ENCODE measurements at places on chromosomes 1 and 21.

- no peak for DNase-seq
Observed at GRCh38 chr1:77405186-77405585, 123.4 kb downstream of the AK5 start.

DNA sequence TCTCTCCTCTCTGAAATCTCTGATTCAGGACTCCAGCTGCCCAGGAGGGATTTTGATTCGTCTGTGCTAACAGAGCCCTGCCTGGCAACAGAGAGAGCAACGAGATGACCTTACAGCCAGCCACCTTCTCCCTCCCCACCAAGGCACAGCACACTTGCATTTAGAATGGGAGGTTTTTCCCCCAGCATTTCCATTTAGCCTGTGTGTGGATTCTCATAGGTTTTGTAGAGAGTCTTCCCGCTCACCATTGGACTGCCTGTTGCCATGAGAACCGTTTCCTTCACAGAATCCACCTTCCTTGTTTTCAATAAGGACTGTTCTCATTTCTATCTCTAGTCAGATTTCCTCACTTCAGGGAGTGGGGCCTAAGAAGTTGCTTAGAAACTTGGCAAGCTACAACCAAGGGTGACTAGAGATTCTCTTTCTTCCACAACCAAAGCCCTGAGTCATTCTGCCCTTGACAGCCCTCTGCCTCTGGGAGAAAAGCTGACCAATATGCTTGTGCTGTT is 5.8 kb upstream of the IKBKE start:
- no peak for DNase-seq

DNA sequence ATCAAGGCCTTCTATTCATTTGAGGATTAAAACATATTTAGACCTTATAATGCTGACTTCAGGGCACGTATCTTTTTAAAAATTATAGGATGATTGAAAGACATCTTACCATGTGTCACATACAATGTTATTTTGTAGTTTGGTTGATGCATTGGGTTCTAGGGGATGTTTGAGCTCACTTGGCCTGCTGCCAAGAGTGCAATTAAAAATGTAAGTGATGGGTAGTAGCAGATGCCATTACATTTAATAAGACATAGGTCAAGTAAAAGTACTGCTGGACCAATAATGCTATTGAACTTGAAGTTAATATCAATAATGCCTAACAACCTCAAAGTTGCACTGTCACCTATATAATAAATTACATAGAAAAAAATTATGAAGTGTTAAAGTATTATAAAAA is 616.5 kb upstream of the RGS18 start:
- no peak for DNase-seq

DNA sequence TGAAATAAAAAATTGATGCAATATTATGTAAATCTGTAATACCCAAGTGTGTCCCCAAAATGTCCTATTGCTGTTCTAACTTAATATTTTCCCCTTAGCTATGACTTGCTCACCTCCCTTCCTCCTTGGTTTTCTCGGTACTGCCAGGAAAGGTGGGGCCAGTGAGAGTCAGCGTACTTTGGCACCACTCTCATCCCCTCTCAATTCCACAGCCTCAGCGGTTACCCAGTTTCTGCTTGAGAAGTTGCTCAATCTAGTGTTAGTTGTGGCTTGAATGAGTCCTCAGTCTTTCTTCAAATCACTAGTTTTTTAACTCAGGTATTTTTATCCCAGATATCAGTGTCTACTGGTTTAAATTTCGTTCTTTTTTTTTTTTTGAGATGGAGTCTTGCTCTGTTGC is 32.3 kb downstream of the BCAS2 start:
- DNase-seq = no peak

- no peak for DNase-seq
Observed at GRCh38 chr1:174274884-174275283, 115.6 kb downstream of the RABGAP1L start.

- no peak for DNase-seq
Observed at GRCh38 chr1:198764748-198765147, 125.9 kb downstream of the PTPRC start.

All from activated T-cell treated with anti-CD3 and anti-CD28 coated beads for 24 hours (primary cell).